Memory B cell (primary cell): ENCODE measurements at places on chromosomes 13 and 19.

DNA sequence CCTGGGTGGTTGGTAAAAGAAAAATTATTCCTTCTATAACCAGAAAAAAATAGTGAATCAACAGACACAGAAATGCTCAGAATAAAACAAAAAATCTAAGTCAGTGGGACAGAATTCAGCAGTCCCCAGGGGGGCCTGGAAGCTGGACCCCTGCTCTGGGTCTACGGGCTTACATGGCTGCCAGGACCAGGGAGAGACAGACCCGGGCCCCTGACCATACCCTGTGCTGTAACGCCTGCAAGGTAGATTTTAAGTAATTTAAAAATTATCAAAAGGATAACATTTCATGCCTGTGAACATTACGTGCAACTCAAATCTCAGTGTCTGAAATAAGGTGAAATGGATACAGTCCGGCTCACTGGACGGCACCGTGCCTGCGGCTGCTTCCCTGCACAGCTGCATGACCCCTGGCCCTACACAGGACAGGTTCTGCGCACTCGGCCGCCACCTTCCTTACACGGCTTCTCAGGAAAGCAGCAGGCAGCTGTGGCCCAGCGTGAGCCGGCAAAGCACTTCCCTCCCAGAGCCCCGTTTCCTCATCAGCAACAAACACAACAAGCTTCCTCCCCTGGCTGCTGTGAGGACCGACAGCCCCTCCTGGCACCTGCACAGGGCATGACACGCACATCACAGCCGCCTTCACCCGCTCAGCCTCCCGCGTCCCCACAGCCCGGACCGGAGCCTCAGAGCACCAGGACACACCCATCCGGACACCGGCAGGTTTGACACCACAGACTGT is 22.2 kb downstream of the RASA3 start:
- peak; percentile 66 for DNase-seq

DNA sequence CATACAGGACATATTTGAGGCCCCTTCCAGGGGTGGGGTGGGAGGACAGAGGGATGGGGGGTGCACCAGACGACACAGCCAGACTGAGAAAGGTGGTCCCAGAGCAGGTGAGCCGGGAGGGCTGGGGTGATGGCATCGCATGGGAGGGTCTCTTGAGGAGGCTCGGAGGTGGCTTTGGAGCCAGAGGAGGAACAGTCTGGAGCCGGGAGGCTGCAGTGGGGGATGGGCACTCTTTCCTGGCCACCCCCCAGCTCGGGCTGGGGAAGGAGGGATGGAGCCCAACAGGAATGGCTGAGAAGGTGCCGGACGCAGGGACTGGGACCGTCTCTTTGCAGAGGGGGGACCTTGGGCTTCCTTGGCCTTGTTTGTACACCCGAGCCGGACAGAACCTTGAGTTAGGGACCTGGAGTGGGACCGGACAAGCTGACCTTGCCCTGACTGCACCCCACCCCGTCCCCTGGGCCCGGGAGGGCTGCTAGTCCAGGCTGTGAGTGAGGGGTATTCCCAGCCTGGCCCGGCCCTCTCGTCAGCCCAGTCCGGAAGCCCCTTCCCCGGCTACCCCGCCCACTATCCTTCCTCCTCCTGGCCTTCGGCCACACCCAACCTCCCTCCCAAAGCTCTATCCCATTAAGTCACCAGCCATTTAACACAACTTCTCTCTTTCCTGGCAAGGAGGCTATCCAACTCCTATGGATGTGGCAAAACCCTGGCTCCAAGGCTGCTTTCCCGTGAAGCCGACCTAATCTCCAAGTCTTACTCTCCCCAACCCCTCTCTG is 816 bp upstream of the TBXA2R start:
- no peak for DNase-seq

DNA sequence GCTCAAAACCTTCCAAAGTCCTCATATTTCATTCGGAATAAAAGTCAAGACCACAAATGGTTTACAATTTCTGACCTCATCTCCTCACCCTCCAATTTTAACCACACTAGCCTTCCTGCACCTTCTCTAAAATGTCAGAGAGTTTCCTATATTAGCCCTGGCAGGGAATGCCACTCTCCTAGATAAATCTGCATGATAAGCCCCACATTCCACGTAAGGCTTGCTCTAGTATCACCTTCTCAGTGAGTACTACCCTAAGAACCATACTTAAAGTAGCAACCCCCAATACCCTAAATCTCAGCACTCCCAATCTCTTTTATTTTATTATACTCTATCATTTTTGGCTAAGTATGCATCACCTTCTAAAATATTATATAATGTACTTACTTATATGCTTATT is 100.5 kb upstream of the SLITRK5 start:
- no peak for DNase-seq

DNA sequence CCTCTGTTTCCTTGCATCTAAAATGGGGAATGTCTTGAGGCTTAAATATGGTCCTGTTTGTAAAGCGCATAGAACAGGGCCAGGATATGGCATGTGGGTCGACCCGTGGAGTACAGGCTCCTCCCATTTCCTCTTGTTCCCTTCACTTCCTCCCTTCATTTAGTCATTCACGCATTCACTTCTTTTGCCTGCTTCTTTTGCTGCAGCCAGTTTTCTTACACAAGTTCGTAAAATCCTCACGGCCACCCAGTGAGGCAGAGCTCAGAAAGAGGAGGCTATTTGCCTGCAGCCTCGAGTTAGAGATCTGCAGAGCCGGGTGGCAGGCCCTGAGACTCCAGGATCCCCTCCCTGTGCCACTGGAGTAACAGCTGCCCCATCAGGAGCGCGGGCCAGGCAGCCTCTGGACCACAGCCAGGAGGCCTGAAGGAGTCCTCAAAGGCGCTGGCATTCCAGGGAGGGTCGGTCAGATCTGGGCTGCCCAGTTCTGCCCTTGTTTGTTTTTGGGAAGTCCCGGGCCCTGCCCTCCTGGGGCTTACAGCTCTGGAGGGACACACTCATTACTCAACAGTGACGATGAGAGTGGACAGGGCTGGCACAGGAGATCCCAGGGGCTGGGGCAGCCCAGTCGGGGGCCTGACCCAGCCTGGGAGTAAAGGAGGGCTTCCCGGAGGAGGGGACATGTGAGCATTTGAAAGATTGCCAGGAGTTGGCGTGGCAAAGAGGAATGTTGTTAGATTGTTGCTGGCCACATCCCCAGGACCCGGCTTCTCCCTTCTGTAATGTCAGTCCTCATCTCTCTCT is 4.6 kb downstream of the PPP5C start:
- no peak for DNase-seq

DNA sequence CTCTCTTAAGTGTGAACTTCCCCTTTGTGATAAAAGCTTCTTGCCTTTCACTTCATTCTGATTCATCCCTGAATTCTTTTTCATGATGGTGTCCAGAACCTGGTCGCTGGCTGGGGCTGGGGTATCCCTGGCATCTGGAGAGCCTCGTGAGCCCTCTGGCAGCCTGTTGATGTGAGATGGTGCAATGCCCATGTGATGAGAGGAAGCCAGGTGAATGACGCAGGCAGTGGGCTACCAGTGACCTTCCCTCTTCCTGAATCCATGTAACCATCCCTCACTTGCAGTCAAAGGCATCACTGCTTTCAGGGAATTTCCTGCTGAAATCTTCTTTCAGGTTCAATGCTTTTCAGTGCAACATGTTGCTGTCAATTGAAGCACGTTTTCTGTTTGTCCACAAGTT is 158.6 kb upstream of the SLC10A2 start:
- DNase-seq, result no peak

DNA sequence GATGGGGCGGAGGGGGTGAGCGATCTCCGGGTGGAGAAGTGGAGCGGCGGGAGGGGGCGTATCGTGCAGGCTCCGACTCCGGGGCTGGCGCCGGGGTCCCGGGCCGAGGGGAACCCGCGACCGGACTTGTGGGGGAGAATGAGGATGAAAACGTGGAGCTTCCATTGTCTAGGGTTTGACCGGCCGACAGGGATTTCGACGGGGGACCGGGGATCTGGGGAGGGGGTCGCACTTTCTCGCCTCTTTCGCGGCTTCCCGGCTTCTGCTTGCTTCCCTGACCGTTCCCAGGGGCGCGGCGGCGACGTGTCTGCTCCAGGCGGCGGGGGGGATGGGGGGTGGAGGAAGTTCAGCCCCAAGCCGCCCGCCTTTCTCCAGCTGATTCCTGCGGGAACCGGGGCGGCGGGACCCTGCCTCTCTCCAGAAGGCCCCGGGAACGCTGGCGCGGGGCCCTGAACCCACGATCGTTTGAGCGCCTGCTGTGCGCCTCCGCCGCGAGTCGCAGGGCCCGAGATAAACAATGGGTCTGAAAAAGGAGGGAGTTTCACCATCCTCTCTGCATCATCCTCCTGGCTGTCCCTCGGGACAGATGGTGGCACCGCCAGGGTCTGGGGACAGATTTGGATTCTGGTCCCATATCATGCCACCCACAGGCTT is 790 bp downstream of the TPM4 start:
- DNase-seq, result no peak

DNA sequence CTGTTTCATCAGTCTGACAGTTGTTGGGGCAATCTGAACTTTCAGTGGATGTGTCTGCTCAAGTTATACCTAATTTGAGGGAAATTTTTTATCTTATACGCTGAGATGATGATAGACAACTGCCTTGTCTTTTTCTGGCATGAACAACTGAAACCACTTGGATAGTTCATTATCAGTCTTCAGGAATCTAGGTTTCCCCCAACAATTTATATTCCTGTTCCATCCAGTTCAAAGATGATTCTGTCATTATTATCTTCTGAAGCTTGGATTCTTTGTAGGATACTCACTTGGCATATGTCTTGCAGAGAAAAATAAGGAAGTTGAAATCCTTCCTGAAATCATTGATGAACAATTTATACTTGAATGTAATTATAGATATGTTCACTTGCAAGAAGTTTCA is 193.7 kb downstream of the LMO7 start:
- no peak for DNase-seq

DNA sequence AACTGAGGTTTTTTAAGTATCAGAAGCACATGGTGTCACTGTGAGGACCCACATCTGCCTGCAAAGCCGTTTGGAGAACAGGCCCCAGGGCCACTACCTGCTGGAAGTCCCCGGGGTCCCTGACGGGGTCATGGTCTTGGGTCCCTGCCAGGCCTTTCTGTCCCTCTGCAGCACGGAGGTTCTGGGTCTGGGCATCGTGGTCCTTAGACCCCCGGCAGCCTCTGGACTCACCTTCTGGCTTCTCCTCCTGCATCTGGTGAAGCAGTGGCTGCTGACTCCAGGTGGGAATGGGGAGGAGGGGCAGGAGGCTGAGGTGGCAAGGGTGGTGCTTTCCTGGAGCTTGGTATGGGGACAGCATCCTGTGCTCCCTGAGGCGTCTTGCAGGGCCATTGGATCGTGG is 198.6 kb downstream of the TEX29 start:
- DNase-seq, result no peak

DNA sequence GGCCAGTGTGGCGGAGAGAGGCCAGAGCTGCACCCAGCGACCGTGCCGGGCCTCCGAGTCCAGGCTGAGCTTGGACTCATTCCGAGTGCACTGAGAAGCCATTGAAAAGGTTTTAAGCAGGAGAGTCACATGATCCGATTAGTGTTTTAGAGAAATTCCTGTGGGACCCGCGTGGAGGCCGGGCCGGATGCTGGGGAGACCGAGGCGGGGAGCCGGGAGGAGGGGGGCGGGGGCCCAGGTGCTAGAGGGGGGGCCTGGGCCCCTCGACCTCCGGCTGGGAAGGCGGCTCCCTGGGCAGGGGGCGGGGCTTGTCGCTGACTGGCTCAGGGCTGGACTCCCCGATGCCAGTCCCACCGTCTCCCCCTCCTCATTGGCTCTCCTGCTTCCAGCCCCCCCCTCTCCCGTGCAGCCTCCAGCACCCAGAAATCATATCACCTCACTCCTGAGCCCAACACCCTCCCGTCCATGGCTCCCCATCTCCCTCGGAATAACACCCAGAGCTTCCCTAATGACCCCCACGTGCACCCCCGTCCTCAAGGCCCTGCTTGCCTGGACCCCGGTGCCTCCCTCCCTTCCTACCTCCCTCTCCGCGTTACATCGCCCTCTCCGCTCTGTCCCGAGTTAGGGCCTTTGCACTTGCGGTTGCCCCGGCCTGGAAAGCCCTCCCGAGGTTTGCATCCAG is 5.2 kb upstream of the ZNF579 start:
- DNase-seq, result peak; percentile 14

- DNase-seq, result no peak
Observed at GRCh38 chr19:55494172-55494761, 6.0 kb downstream of the SSC5D start.
